Melanocyte of skin (primary cell): ENCODE measurements at places on chromosomes 4 and X. TPM values are rescaled to one million over a fixed set of nuclear protein-coding genes. Genes with fewer than 3 reads are reported as not detected.

Gene SH3D19
- total RNA-seq = 16.0 and 26.1 TPM in 2 replicates

Gene SLC39A8
- total RNA-seq = 12.4 and 13.8 TPM in 2 replicates

Gene TLR8
- not detected in 2 replicates for total RNA-seq

Gene SSX3
- total RNA-seq = not detected in 2 replicates

Gene CRMP1
- total RNA-seq = under 0.01 TPM in 2 replicates

Gene FAM156B
- total RNA-seq = 3.4 and 8.7 TPM in 2 replicates

Gene CC2D2A
- 31.3 and 41.4 TPM in 2 replicates for total RNA-seq

Gene PCSK1N
- 0.15 TPM in 1 of 2 replicates, not detected in the other for total RNA-seq

Gene NEUROG2
- total RNA-seq = not detected in 2 replicates

Gene BMPR1B
- 6.5 and 6.9 TPM in 2 replicates for total RNA-seq

Gene RRH
- under 0.01 TPM in 2 replicates for total RNA-seq

Gene FBXL5
- 105 and 126 TPM in 2 replicates for total RNA-seq

Gene PLAC8
- not detected in 2 replicates for total RNA-seq

Gene HDX
- total RNA-seq = 6.2 and 8.0 TPM in 2 replicates

Gene UGT2B11
- total RNA-seq = not detected in 2 replicates

Gene UGT2B17
- total RNA-seq = not detected in 2 replicates

Gene SPATA18
- total RNA-seq = 7.7 and 8.6 TPM in 2 replicates

Gene ASB12
- total RNA-seq = not detected in 2 replicates

Gene GNRHR
- total RNA-seq = not detected in 2 replicates

Gene DCAF4L1
- under 0.01 and 0.34 TPM in 2 replicates for total RNA-seq

Gene ATP2B3
- not detected in 2 replicates for total RNA-seq

Gene GPR143
- total RNA-seq = 164 and 186 TPM in 2 replicates

Gene ANOS1
- under 0.01 and 0.77 TPM in 2 replicates for total RNA-seq

Gene IL2
- not detected in 2 replicates for total RNA-seq

Gene RNF150
- total RNA-seq = 13.4 and 34.9 TPM in 2 replicates

Gene TBC1D9
- total RNA-seq = 23.0 and 28.3 TPM in 2 replicates

Gene DIPK2B
- under 0.01 TPM in 1 of 2 replicates, not detected in the other for total RNA-seq

Gene DRD5
- not detected in 2 replicates for total RNA-seq

Gene SUPT20HL2
- total RNA-seq = not detected in 2 replicates

Gene MAGEE1
- 1.4 and 1.7 TPM in 2 replicates for total RNA-seq

Gene CTAG1A
- not detected in 2 replicates for total RNA-seq

Gene F8A3
- total RNA-seq = 0.77 and 1.7 TPM in 2 replicates

Gene HHIP
- total RNA-seq = not detected in 2 replicates

Gene ADGRG2
- total RNA-seq = not detected in 2 replicates

Gene CLNK
- not detected in 2 replicates for total RNA-seq
